ENCODE measurements at places on chromosomes 4 and X. TPM values are rescaled to one million over a fixed set of nuclear protein-coding genes. Genes with fewer than 3 reads are reported as not detected.

The RAB33A gene
- total RNA-seq = not detected

The RGN gene
- not detected for total RNA-seq

The ZIC3 gene
- total RNA-seq = not detected

The ABCE1 gene
- total RNA-seq = 128 TPM

The DMD gene
- 5.1 TPM for total RNA-seq

The EVC2 gene
- total RNA-seq = 2.8 TPM

The SRPX gene
- total RNA-seq = 11.2 TPM

The MAPK10 gene
- total RNA-seq = 5.5 TPM

The TIGD4 gene
- 0.14 TPM for total RNA-seq

The RCHY1 gene
- 10.8 TPM for total RNA-seq

The OPRPN gene
- not detected for total RNA-seq

The METTL14 gene
- total RNA-seq = 23.8 TPM

The PAGE4 gene
- total RNA-seq = not detected

The ETDA gene
- total RNA-seq = not detected

The EREG gene
- total RNA-seq = 33.1 TPM

The ARSJ gene
- 24.3 TPM for total RNA-seq

The GABRB1 gene
- total RNA-seq = not detected

The FAM193A gene
- 7.5 TPM for total RNA-seq

The RASL11B gene
- total RNA-seq = 1.5 TPM

The TEC gene
- 0.51 TPM for total RNA-seq

The FHIP1A gene
- total RNA-seq = 18.4 TPM

The GLRA2 gene
- total RNA-seq = not detected

All from airway epithelial cell (primary cell).